ENCODE measurements at places on chromosomes 12 and 14. TPM values are rescaled to one million over a fixed set of nuclear protein-coding genes. Genes with fewer than 3 reads are reported as not detected.

MLEC gene
- 106 TPM for total RNA-seq

SAV1 gene
- total RNA-seq, result 10.4 TPM

CPNE6 gene
- total RNA-seq, result not detected

MRPS35 gene
- total RNA-seq, result 21.9 TPM

KRT77 gene
- not detected for total RNA-seq

PLEK2 gene
- total RNA-seq, result 18.6 TPM

PIK3C2G gene
- total RNA-seq, result not detected

PTCSC3 gene
- not detected for total RNA-seq

IL31 gene
- not detected for total RNA-seq
